ENCODE measurements at places on chromosomes 1 and 21. TPM values are rescaled to one million over a fixed set of nuclear protein-coding genes. Genes with fewer than 3 reads are reported as not detected.
A peak's percentile ranks its signal among the peaks of the same experiment; 100 is the strongest.

ADCY10 gene
- not detected for total RNA-seq

- H3K4me1 ChIP-seq: peaks cover 5% of the 10 kb centered on the region
- no peak overlapping the region for H3K27ac ChIP-seq
- H3K4me3 ChIP-seq: no peak overlapping the region
These were observed 21.0 kb downstream of the SLC27A3 start for GRCh38 chr1:153795934-153796785.

PLA2G4A gene
- 17.2 TPM for total RNA-seq

LYPLAL1 gene
- total RNA-seq: 33.7 TPM

PADI3 gene
- not detected for total RNA-seq

DNA sequence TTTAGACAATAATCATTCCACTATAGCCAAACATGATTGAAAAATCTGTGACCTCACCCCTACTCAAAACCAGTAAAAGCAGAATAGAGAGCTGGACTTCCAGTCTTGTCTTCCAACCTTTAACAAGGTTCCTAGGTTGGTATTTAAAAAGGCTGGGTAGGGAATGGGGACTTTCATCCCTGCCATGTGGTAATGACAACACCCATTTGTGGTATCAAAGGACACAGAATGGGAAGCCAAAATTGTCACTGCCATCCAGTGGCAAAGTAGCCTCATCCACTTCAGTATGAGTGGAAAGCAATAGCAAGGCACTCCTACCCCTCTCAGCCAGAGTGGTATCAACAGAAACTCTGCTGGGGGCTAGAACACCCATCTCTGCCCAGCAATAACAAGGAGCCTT is 33.9 kb downstream of the UCHL5 start:
- no peak overlapping the region for H3K27ac ChIP-seq
- no peaks in the 10 kb centered on the region for H3K4me1 ChIP-seq
- no peaks in the 10 kb centered on the region for H3K27me3 ChIP-seq
- no peak for DNase-seq
- H3K36me3 ChIP-seq: no peaks in the 10 kb centered on the region

- H3K4me1 ChIP-seq: no peaks in the 10 kb centered on the region
- DNase-seq: no peak
- H3K4me3 ChIP-seq: no peak overlapping the region
- no peak overlapping the region for H3K27ac ChIP-seq
These were observed 54.9 kb downstream of the TM2D1 start for GRCh38 chr1:61670016-61670415.

DNA sequence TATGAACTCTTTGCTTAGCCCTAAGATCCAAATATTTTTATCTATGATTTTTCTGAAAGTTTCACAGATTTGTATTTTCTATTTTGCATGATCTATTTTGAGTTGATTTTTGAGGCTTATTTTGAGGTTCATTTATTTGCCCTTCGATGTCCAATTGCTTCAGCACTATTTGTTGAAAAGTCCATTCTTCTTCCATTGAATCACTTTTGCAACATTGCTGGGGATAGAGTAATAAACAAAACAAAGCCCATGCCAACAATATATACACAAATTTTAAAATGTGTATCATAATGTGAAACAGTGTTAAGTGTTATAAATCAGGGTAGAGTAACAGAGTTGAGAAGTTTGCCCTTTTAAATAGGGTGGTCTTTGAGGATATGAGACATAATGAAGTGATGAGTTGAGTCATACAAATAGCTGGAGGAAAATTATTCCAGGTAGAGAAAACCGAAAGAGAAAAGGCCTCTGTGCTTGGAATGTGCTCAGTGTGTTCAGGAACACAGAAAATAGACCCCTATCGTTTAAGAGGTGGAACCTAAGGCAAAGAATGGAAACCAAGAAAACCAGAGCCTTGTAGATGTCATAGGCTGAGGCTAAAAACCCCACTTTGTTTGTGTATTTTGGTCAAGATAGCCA is 172.7 kb upstream of the NR5A2 start:
- DNase-seq: no peak
- no peaks in the 10 kb centered on the region for H3K4me1 ChIP-seq
- H3K4me3 ChIP-seq: no peak overlapping the region
- H3K27ac ChIP-seq: no peak overlapping the region

DNA sequence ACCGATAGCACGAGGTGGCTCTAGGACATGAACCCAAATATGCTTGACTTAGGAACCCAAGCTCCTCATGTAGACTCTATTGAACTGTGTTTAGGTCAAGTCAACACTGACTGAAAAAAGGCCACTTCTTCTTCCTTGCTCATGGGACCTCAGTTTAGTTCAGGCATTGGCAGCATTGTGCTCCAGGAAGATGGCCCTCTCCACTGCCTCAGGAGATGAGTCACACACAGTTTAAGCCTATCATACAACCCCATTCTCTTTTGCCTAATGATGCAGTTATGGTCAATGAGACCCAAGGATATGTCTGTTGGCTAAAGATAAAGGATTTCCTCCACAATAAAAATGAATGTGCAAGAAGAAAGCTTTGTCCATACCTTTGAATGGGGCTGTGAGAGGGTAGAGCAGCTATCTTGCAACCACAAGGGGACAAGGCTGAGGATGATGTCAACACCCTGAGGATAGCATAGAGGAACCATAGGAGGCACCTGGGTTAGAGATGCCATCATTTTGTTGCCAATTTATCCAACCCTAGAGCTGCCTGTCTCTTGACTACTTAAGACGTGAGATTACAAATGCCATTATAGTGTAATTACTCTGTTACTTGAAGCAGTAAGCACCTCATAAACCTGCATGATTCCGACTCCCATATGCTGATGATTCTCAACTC is 3.0 kb upstream of the TRIM63 start:
- no peak overlapping the region for H3K27ac ChIP-seq
- no peaks in the 10 kb centered on the region for H3K36me3 ChIP-seq
- DNase-seq: no peak
- peaks cover 30% of the 10 kb centered on the region for H3K4me1 ChIP-seq

DNA sequence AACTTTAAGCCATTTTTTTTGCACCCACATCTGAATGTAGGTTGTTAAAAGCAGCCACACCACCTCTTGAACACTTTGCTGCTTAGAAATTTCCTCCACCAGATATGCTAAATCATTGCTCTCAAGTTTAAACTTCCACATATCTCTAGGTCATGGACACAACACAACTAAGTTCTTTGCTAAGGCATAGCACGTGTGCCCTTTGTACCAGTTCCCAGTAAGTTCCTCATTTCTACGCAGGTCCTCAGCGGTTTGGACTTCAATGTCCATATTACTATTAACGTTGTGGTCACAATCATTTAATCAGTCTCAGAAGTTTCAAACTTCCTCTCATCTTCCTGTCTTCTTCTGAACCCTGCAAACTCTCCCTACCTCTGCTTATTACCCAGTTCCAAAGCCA is 661.6 kb upstream of the PKN2 start:
- no peak overlapping the region for H3K4me3 ChIP-seq
- no peak for DNase-seq
- no peak overlapping the region for H3K27ac ChIP-seq
- no peaks in the 10 kb centered on the region for H3K36me3 ChIP-seq
- no peaks in the 10 kb centered on the region for H3K4me1 ChIP-seq

GRCh38 chr1:161200992-161201835 is 953 bp upstream of the NDUFS2 start:
- no peaks in the 10 kb centered on the region for H3K27me3 ChIP-seq
- peak overlapping the region; percentile 75 for H3K4me3 ChIP-seq
- peak; percentile 90 for DNase-seq
- H3K36me3 ChIP-seq: no peaks in the 10 kb centered on the region
- H3K4me1 ChIP-seq: peaks cover 67% of the 10 kb centered on the region

CLCA4 gene
- not detected for total RNA-seq

CZIB gene
- 95.6 TPM for total RNA-seq

DNA sequence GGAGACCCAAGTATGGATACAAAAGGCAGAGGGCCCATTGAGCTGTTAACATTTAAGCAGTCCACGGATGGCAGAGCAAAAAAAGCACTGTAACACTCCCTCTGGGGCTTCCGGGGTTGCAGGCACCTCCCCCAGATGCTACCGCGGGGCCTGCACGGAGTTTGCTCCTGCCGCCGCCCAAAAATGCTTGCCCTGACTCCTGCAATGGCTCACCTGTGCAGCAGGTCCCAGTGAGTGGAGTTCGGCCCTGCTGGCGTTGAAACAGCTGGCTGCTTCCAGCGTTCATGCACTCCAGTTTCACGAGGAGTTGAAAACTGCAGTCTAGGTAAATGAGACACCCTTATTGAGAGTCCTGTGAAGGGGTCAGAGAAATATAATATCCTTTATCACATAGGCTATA is 832.8 kb downstream of the NCAM2 start:
- no peaks in the 10 kb centered on the region for H3K36me3 ChIP-seq
- H3K4me1 ChIP-seq: no peaks in the 10 kb centered on the region
- DNase-seq: no peak
- H3K27me3 ChIP-seq: no peaks in the 10 kb centered on the region
- no peak overlapping the region for H3K27ac ChIP-seq

DNA sequence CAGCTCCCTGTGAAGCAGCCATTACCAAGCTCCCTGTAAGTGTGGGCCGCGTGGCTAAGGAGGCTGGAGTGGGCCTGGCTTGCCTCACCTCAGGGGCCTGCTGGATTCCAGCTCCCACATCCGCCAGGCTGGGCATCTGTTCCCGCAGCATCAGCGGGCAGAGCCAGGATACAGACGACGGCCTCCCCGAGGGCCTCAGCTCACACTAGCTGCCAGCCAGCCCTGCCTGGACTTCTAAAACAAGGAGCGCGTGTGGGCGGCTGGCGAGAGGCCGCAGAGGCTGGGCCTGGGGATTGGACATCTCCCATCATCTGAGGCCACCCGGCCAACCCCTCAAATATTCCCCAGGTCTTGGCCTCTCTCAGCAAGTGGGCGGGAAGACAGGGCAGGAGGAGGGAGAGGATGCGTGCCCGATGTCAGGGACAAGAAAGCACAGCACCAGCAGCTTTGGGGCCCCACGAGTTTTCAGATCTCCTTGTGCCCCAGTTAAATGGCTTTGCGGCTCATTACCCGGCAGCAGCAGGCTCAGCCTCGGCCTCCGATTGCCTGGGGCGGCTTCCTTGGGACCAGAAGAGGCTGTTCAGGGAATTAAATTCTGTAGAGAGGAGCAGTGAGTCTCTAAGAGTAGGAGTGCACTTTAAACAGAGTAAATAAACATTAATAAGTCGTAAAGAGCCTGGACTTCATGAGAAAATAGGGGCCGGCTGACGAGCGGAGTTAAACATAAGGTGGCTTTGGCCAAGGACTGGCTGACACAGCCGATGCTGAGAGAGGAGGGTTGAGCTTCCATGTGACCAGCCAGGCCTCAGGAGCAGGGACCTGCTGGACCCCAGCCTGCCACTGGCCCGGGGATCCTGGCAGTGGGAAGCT is 208.9 kb upstream of the C1orf174 start:
- H3K27me3 ChIP-seq: no peaks in the 10 kb centered on the region
- peak; percentile 48 for DNase-seq
- no peak overlapping the region for H3K4me3 ChIP-seq
- no peaks in the 10 kb centered on the region for H3K36me3 ChIP-seq
- H3K4me1 ChIP-seq: no peaks in the 10 kb centered on the region

- no peaks in the 10 kb centered on the region for H3K27me3 ChIP-seq
- H3K36me3 ChIP-seq: no peaks in the 10 kb centered on the region
- H3K27ac ChIP-seq: no peak overlapping the region
- DNase-seq: no peak
- H3K4me3 ChIP-seq: no peak overlapping the region
These were observed 10.6 kb upstream of the GIPC2 start for GRCh38 chr1:78035121-78035520.

MRTO4 gene
- 15.0 TPM for total RNA-seq

GRCh38 chr21:24671901-24672300 is 935.4 kb downstream of the MRPL39 start:
- H3K4me1 ChIP-seq: no peaks in the 10 kb centered on the region
- DNase-seq: no peak
- no peak overlapping the region for H3K4me3 ChIP-seq
- H3K27ac ChIP-seq: no peak overlapping the region

ASTN1 gene
- 1.9 TPM for total RNA-seq

GRCh38 chr1:19988267-19989006 is 9.0 kb upstream of the PLA2G2A start:
- no peaks in the 10 kb centered on the region for H3K36me3 ChIP-seq
- H3K4me3 ChIP-seq: no peak overlapping the region
- no peaks in the 10 kb centered on the region for H3K4me1 ChIP-seq
- DNase-seq: no peak

PADI2 gene
- 0.27 TPM for total RNA-seq

- H3K27me3 ChIP-seq: no peaks in the 10 kb centered on the region
- no peak overlapping the region for H3K4me3 ChIP-seq
- peaks cover 5% of the 10 kb centered on the region for H3K36me3 ChIP-seq
- H3K27ac ChIP-seq: peak overlapping the region; percentile 86
- peaks cover 64% of the 10 kb centered on the region for H3K4me1 ChIP-seq
These were observed 13.1 kb downstream of the STK40 start for GRCh38 chr1:36372617-36373016.

C1orf87 gene
- total RNA-seq: not detected

GRCh38 chr1:173393659-173394000 is 83.5 kb upstream of the PRDX6 start:
- DNase-seq: no peak
- peaks cover 9% of the 10 kb centered on the region for H3K4me1 ChIP-seq
- H3K27ac ChIP-seq: no peak overlapping the region
- H3K27me3 ChIP-seq: no peaks in the 10 kb centered on the region

GRCh38 chr1:89538361-89538760 is 13.7 kb downstream of the LRRC8B start:
- DNase-seq: no peak
- no peak overlapping the region for H3K27ac ChIP-seq
- H3K27me3 ChIP-seq: no peaks in the 10 kb centered on the region
- no peak overlapping the region for H3K4me3 ChIP-seq
- H3K36me3 ChIP-seq: no peaks in the 10 kb centered on the region

GRCh38 chr21:26042181-26042876 is 128.2 kb downstream of the APP start:
- H3K4me1 ChIP-seq: no peaks in the 10 kb centered on the region
- no peak overlapping the region for H3K27ac ChIP-seq
- H3K36me3 ChIP-seq: no peaks in the 10 kb centered on the region
- no peaks in the 10 kb centered on the region for H3K27me3 ChIP-seq
- DNase-seq: no peak

DNA sequence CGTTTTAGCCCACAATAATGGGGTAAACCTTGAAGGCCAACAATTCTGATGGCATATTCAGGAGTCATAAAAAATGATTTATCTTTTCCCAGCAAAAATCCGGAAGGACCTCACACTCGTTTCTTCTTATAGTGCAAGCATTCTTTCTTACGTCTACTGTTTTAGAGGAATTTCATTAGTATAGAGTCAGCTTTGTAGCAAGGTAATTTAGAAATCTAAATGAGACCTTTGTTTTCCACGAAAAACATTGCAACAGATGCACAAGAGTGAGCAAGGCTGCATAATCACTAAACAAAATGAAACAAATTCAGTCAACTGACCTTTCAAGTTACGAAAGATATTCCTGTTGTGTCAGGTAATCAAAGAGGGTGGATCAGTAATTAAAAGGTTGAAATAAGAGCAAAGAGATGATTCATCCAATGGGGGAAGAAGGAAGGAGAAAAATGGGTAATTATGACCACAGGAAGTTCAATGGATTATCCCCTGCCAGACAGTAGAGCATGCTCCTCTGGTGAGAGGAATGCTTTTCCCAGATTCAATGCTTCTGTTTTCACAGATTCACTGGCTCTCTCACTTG is 560 bp upstream of the CSDE1 start:
- H3K27ac ChIP-seq: peak overlapping the region; percentile 98
- no peaks in the 10 kb centered on the region for H3K27me3 ChIP-seq
- peak overlapping the region; percentile 86 for H3K4me3 ChIP-seq
- no peak for DNase-seq
- H3K36me3 ChIP-seq: no peaks in the 10 kb centered on the region

FCRL4 gene
- not detected for total RNA-seq

GRCh38 chr1:153649863-153650235 is 8.7 kb upstream of the SNAPIN start:
- no peak overlapping the region for H3K4me3 ChIP-seq
- H3K27me3 ChIP-seq: no peaks in the 10 kb centered on the region
- no peak overlapping the region for H3K27ac ChIP-seq
- no peak for DNase-seq
- H3K4me1 ChIP-seq: no peaks in the 10 kb centered on the region

TMEM240 gene
- total RNA-seq: 15.3 TPM

All from sigmoid colon (tissue), 7 donors.